ENCODE measurements at places on chromosomes 5 and 9.

DNA sequence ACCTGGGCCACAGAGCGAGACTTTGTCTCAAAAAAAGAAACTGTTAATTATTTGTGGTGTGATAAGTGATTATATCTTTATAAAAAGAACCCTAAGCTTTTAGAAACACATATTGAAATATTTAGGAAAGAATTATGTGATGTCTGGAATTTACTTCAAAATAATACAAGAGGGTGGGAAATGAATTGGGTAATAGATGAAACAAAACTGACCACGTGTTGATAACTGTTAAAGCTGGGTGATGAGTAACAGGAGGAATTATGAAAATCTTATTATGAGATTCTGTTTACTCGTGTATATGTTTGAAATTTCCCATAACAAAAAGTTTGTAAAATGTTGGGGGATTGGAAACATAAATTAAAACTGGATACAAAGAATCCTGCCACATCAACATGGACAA, 33.0 kb upstream of the PPP2CA start:
- DNase-seq, result no peak

GRCh38 chr5:157576678-157577077, 1.1 kb upstream of the ADAM19 start:
- DNase-seq, result no peak

GRCh38 chr5:132684922-132685720, 11.3 kb downstream of the IL4 start:
- no peak for DNase-seq

DNA sequence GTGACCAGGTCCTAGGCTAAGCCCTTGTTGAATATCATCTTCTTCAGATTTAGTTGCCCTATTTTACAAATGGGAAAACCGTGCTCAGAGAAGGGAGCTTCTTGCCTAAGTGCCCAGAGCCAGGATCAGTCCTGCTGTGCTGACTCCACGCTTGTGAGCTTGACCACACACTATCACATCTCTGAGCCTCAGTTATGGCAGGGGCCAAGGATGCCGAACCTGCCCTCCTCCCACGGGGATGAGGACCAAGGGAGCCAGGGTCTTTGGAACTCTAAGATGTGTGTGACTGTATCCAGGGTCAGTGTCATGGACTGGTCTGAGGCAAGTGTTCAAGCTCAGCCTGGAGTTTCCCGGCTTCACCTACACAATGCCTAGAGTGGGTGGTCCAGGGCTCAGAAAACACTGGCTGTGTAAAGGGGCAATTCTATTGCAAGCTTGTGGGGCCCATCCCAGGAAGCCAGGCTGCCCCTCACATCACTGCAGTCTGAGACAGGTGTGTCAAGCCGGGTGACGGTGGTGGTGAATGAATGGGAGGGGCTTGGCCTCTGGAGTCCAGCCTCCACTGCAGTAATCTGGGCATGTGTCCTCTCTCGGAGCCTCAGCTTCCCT, 235.7 kb downstream of the PBX3 start:
- DNase-seq, result no peak

DNA sequence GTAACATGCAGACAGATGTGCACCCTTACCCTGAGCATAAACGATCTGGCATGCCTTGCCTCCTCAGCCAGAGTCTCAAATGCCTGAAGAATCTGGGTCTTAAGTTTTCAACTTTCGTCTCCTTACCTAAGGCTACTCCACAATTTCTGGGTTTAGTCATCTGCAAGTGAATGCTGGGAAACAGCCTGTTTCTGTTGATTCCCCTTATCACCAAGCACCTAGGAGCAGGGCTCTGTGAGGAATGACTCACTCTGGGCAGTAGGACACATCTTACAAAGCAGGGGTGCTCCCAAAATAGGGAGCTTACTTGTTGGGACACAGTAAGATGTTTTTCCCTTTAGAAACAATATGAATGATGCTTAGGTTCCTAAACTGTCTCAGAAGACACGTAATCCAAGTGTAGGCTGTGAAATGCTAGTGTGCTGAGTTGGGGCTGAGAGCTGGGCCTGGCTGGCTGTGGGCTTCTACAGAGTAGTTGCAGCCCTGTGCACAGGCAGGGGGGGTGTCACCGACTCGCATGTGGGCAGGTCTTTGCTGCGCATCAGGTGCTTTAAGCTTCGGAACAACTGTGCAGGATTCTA, 58.0 kb downstream of the DAP start:
- DNase-seq, result no peak

- DNase-seq, result no peak
Observed at GRCh38 chr9:137044037-137044436, 1.9 kb downstream of the NPDC1 start.

DNA sequence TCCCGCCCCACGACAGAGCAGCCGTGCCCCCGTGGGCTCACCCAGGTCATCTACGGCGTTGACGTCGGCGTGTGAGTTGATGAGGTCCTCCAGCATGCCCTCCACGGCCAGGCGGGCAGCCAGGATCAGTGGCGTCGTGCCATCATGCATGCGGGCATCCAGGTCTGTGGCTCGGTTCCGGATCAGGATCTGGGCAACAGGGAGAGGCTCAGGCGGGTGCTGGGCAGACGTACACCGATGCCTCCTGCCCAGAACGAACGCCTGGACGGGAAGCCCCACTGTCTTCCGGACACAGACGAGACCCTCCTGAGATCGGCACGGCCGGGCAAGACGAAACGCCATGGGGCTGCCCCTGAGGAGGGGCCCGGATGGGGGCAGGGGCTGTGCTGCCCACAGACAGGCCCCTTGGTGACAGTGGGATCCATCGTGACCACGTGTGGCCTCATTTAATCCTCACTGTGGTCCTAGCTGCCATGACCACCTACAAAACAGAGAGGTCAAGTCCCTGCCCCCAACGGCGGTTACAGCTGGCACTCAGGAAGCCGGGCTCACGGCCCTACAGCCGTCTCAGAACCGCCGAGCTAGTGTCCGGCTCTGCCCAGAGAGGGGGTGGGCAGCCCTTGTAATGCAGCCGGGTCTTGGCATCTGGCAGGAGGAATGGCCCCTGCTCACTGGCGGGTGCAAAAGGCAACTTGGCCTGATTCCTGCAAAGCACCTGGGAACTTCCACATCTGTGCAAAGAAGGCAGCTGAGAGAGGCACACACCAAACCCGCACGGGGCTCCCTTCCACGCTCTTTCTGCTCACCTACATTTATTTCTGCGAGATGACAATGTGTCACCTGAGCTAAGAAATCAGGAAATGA, 16.5 kb upstream of the SEC16A start:
- DNase-seq, result no peak

DNA sequence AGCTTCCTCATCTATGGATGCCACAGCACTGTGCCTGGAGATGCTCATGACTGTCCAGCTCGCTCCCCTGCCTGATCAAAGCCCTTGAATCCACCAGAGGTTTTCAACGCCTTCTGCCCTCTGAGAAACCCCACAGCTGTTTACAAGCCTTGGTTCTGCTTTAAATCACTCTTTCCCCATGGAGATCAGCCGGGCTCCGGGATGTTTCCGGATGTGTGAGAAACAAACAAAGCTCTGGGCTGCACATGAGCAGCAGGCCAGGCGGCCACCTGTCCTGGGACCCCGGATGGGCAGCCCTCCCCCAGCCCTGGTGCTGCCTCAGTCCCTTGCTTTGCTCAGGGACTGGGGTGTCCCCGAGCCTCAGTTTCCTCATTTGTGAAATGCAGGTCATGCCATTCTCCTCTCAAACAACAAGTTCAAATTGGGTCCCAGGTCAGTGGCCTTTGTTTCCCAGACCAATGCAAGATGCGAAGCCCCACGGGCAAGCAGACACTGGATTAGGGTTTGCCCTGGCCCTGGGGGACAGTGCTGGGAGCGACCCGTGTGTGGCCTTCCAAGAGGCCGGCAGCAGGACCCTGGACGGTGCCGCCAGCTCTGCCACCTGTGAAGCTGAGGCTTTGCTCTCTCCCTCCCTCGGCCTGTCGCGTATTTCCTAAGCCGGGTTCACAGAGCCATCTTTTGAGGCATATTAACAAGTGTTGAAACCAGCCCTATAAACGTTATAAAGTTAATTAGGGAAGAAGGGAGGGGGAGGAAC, 42.4 kb upstream of the PHYKPL start:
- DNase-seq, result no peak

GRCh38 chr9:112076814-112077213, 98.3 kb downstream of the SUSD1 start:
- DNase-seq, result no peak

DNA sequence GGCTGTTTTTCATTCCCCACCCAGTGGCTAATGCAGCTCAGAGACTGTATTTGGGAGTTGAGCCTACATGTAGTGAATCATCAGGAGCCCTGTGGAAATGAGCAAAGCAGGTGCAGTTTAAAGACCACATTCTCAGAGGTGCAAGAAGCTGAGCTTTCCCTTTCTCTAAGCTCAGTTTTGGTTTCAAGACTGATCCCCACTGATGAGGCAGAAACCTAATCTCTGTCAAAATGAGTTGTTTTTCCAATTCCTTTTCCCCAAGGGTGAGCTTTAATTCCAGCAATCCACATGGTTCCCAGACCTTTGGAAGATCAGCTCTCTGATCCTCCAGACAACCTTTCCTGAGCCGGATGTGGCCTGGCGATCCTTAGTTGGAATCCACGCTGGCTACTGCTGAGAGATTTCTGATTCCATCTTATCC, 420.5 kb downstream of the EBF1 start:
- no peak for DNase-seq

DNA sequence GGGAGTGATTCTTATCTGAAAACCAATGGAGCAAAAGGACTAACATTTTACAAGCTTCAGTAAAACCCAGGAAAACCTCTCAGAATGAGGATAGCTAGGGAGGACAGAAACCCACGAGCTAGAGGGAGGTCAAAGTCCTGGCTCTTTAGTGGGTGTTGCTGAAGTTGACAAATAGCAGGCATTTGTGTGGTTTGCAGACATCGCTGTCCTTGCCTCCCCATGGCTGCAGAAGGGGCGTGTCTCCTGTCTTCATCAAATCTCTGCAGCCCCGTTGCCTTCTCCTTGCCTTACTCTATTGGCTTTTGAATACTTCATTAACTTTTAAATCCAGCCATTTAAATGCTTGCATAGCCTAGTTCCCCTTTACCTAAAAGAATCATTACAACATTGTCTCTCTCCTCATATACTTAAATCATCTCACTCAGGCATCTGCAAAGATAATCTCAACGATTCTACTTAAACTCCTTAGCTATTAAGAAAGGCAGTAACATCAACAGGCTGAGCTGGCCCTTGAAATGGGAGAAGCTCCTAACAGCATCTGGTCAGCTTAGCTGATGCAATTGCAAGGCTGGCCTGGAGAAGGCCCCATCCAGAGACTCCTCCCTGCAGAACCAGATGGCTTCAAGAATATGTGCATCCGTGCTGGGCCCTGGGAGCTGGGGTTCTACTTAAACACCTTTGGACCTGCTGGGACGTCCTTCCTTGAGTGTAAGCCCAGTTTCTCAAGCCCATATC, 152.8 kb upstream of the TAS2R1 start:
- DNase-seq, result no peak

DNA sequence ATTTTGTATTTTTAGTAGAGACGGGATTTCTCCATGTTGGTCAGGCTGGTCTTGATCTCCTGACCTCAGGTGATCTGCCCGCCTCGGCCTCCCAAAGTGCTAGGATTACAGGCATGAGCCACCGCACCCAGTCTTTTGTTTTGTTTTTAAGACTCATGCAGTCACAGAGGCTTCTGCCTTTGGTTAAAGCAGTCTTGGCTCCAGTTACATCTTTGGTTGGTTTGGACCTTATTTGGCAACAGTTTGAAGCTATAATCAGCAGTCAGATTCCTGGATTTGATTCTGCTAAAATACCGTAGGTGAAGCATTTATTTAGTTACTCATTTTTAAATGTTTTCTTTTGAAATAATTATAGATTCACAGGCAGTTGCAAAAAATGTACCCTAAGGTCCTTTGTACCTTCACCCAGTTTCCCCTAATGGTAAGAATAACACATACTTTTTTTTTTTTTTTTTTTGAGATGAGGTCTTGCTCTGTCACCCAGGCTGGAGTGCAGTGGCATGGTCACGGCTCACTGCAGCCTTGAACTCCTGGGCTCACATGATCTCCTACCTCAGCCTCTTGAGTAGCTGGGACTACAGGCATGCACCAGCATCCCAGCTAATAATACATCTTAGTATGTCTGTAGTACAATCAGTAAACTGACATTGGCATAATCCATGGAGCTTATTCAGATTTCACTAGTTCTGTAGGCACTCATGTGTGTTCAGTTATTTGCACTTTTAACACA, 15.7 kb downstream of the USP20 start:
- DNase-seq, result no peak

DNA sequence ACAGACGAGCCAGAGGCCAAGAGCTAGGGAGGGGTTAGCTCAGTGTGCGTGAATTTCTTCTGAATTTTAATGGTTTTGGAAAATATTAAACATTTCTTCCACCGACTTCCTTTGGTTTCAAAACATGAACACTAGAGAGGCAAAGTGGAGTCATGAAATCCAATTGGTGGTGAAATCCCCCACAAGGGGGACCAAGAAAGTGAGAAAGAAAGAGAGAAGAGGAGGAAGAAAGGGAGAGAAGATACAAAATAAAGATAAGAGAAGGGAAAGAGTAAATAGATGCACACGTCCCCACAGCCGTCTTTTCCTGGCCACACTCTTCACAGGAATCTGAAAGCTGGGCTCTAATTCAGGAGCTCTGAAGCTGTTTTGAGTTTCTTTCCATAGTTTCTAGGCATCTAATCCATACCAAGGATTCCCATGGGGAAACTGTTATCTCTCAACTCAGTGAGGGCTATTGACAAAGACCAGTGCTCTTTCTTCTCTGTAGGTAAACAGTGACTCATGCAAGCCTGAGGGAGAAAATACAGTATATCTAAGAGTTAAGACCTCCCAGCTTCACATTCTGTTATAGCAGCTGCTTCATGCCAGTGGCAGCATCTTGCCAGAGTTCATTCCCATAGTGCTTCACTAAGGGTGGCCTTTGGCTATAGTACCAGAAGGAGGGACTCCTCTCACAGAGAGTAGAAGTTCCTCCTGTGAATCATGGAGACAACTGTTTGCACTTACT, 115.8 kb upstream of the LIFR start:
- no peak for DNase-seq

GRCh38 chr5:67209141-67209771, 12.7 kb upstream of the CD180 start:
- DNase-seq, result peak; percentile 63

DNA sequence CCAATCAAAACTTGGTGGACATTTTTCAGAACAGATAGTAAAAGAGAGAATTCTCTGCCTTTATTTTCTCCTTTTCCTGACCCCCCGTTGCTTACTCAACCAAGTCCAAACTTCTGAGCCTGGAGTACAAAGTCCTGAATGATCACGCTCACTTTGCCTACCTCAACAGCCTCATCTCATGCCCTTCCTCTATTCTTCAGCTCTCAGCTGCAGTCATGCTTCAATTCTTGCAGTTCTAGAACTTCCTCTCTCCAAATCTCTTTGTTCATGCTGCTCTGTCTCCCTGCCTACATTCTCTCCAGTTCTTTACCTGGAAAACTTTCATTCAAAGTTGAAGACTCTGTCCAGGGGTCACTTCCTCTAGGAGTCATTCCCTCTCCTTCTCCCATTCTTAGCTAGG, 398.5 kb upstream of the SLC24A2 start:
- DNase-seq, result no peak

- DNase-seq, result no peak
Observed at GRCh38 chr9:4366591-4367330, 66.9 kb upstream of the GLIS3 start.

Measured in SK-N-MC (cell line).